Lung (tissue), 17 donors: ENCODE measurements at places on chromosomes 3 and 15. TPM values are rescaled to one million over a fixed set of nuclear protein-coding genes. Genes with fewer than 3 reads are reported as not detected.
A peak's percentile ranks its signal among the peaks of the same experiment; 100 is the strongest.

- no peak for DNase-seq
Measured at GRCh38 chr3:30227571-30228301, 378.7 kb upstream of the TGFBR2 start.

- DNase-seq = no peak
Measured at GRCh38 chr3:4703054-4703480, 209.9 kb downstream of the ITPR1 start.

DNA sequence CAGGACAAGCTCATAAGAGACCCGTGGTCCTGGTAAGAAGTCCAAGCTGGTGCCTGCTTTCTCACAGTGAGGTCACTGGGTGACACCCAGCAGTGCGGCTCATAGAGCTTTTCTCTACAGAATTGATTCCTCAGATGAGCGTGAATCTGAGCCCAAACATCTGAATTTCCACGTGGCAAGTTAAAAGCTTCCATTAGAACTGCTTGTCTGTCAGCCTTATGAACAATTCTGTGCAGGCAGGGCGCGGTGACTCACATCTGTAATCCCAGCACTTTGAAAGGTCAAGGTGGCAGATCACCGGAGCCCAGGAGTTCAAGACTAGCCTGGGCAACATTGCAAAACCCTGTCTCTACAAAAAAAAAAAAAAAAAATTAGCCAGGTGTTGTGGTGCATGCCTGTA lies 113.1 kb upstream of the ABHD17C start:
- DNase-seq = no peak

DNA sequence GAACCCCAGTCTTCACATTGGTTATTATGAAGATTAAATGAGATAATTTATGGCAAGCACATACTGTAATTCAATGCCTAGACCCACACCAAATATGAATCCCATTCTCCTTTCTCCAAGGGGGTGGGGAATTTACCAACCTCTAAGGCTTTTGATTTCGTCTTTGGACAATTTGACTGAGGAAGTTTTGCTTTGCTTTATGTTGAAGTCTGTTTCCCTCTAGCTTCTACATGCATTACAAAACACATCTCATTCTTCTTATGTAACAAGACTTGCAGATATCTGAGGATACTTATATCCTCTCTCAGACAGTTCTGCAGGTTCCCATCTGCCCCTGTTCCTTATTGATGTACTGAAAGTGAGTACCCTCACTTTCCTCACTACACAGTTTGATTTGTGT lies 12.2 kb downstream of the CD80 start:
- DNase-seq = no peak

- no peak for DNase-seq
Measured at GRCh38 chr15:88908123-88908522, 5.1 kb downstream of the MFGE8 start.

DNA sequence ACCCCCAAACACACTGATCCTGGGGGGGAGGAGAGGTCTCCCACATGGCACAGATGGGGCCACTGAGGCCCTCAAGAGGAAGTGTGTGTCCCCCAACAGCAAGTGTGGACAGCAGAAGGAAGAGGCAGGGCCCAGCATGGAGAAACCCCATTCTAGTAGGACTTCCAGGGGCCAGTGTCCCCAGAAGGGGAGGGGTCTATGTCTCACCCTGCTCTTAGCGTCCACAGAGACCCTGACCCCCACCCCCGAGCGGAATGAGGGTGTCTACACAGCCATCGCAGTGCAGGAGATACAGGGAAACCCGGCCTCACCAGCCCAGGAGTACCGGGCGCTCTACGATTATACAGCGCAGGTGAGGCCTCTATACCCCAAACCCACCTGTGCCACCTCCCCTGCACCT lies 35.3 kb downstream of the TSPAN3 start:
- DNase-seq = no peak

DNA sequence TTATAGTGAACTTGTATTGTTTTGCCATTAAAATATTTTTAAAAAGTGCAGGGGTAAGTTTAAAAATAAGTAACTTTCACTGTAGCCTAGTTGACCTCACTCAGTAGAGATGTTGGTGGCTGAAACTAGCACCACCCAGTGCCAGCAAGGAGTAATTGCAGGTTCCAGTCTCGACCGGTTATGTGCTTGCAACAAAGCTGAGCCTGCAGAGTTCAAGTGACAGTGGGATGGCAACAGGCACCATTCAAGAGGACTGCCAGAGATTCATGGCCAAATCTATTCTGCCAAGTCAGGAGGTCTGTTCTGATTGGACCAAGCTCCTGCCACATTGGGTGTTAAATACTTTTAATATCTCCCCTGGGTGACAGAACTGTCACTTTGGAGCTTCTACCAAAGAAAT lies 2.7 kb downstream of the ADAMTS7 start:
- DNase-seq = no peak

ALDH1A2 gene
- polyA plus RNA-seq = 3.7 TPM

HGD gene
- 2.4 TPM for polyA plus RNA-seq

AP3B2 gene
- polyA plus RNA-seq = 1.4 TPM

DNA sequence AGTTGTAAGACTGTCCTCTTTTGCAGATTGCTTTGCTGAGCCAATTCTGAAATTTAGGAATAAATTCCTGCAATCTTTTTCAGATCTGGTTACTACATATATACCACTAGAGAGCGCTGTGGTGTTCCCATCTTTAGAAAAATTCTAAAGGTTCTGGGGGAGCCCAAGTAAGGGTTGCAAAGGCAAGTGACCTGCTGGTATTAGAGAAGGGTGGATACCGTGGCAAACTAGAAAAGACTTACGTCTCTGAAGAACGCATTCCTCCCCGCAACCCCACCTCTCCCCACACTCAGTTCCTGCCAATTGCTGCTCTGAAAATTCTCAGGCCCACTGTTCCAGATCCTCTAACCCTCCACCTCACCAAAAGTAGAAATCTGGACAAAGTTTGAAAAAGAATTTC lies 48.5 kb downstream of the EFHB start:
- no peak for DNase-seq

DNA sequence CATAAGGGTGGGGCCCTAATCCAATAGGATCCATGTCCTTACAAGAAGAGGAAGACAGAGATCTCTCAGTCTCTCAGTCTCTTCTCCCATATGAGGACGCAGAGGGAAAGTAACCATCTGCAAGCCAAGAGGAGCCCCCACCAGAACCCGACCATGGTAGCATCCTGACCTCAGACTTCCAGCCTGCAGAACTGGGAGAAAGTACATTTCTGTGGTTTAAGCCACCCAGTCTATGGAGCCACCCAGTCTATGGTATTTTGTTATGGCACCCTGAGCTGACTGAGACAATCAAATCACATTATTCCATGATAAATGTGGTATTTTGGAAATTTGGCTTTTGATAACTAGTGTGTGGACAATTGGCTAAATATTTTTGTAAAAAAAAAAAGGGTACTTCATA lies 101.5 kb upstream of the TMC3 start:
- no peak for DNase-seq

DNA sequence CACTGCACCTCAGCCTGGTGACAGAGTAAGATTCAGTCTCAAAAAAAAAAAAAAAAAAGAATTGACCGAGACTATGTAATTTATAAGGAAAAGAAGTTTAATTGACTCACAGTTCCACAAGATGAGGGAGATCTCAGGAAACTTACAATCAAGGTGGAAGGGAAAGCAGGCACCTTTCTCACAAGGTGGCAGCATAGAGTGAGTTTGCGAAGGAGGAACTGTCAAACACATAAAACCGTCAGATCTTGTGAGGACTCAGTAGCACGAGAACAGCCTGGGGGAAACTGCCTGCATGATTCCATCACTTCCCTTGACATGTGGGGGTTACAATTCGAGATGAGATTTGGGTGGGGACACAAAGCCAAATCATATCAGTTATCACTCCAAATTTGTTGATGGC lies 380.9 kb downstream of the EDEM1 start:
- no peak for DNase-seq

MCF2L2 gene
- 0.26 TPM for polyA plus RNA-seq

TM4SF4 gene
- 4.4 TPM for polyA plus RNA-seq

DNA sequence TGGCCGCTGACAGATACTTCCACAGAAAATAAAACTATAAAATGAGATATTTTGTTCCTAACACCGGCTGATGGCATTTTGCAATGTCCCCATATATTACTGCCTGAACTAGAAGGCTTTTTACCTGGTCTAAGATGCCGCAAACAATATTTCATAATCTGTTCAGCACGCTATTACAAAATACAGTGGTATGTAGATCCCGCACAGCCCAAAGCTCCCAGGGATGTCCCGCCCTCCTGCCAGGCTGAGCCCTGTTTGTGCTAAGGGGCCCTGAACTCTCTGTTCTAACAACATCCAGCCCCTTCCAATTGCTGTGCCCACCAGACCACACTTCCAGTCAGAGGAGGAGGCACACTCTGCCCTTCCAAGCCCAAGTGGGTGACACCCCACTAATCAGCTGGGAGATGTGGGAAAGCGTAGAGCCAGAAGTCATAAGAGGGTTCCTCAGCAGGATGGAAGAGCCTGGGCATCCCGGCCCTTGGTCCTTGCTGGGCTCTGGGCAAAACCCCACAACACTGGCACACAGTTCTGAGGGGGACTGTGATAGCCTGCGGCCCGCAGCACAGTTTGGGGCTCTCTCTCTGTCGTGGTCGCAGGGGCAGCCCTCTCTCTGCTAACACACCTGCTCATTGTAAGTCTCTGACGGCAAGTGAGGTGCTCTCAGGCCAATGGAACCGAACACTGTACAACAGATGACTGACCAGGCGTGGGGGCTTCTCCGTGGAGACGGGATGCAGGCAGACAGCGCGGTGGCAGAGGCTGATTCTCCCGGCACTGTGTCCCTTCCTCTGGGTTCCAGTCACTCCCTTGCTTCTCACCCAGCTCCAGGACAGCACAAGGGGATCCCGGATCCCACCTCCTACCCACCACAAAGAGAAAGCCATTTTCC lies 55.2 kb downstream of the PCSK6 start:
- DNase-seq = no peak

- peak; percentile 82 for DNase-seq
Measured at GRCh38 chr15:44712346-44713005, 1.2 kb downstream of the B2M start.

- peak; percentile 70 for DNase-seq
Measured at GRCh38 chr3:23735535-23736326, 70.0 kb upstream of the UBE2E1 start.

EBLN2 gene
- 1.2 TPM for polyA plus RNA-seq

NOX5 gene
- 0.08 TPM for polyA plus RNA-seq

- no peak for DNase-seq
Measured at GRCh38 chr3:150165396-150166094, 194.8 kb upstream of the PFN2 start.

- DNase-seq = no peak
Measured at GRCh38 chr15:41125931-41126642, 10.0 kb upstream of the INO80 start.

DNA sequence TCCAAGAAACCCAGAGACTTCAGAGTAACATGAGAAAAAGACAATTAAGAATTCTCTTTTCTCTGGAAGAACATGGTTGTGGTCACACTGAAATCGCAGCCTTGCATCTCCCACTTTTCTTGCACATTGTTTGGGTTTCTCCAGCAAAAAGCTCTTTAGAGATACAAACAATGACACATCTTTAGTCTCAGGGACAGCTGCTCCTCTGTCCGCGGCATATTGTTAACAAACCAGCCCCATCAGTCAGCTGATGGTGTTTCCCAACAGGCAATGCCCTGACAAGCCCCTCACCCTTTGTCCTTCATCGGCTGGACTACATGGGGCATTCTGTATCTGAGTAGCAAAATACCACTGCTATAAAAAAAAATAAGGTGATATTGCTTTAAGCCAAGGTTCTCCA lies 53.4 kb downstream of the UMPS start:
- DNase-seq = peak; percentile 29

- DNase-seq = no peak
Measured at GRCh38 chr15:38565287-38565670, 665 bp upstream of the RASGRP1 start.

GRCh38 chr3:192848371-192849233 lies 69.1 kb downstream of the MB21D2 start:
- DNase-seq = no peak

DNA sequence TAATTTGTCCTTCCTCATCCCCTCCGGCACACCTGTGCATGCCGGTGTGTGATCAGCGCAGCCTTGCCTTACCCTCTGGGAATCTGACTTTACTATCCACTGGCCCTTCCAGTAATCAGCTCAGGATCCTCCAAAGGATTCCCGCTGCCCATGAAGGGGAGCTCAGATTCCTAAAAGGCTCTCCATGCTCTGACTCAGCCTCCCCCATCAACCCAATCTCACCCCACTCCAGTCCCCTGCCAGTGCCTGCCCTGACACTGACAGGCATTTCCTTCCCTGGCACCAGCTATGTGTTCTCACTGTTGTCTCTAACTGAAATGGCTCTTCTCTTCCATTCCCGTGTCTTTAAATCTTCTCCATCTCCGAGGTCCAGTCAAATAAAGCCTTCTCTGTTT lies 7.3 kb upstream of the BCL2A1 start:
- DNase-seq = no peak

- DNase-seq = no peak
Measured at GRCh38 chr3:27658741-27659140, 63.4 kb downstream of the EOMES start.

GRCh38 chr3:8001712-8002111 lies 499.9 kb upstream of the LMCD1 start:
- DNase-seq = no peak

TMEM89 gene
- polyA plus RNA-seq = not detected

DNA sequence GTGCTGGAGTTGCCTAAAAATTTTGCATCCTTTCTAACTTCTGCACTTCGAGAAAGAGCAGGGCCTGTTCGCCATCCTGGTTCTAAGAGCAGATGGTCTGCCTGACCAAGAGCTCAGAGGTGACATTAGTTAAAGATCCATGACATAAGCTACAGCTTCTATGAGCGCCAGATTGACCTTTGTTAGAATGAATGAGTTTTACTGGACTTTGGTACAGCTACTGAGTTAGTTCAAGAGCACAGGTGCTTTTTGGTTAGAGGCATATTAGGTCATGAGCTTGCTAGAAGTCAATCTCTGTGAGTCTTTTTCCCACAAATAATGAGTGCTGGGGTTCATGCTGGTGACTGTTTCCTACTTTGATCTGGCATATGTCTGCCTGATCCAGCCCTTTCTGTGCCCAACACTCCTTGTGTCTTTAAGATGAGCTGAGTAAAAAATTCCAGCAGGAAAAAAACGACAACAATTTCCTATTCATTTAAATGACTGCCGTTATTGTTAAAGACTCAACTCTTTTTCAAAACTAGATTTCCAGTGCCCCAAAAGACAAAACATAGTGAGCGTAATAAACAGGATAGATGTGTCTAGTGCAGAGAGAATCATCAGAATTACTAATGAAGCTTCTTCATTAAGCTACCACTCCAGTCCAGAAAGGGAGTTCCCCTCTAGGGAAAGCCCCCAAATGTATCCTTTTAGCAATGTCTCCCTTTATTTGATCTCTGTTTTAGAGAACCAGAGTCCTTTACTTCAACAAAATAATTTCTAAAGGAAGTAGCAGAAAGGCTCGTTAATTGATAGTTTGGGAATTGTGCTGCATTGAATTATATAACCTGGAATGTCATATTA lies 152.9 kb downstream of the SLCO3A1 start:
- DNase-seq = no peak

- DNase-seq = peak; percentile 24
Measured at GRCh38 chr3:150925751-150926201, 20.5 kb upstream of the MINDY4B start.

GRCh38 chr15:95662638-95663037 lies 667.9 kb upstream of the NR2F2 start:
- DNase-seq = no peak

SLC2A2 gene
- polyA plus RNA-seq = not detected
